H54 (cell line): ENCODE measurements at places on chromosomes 1 and 21.

DNA sequence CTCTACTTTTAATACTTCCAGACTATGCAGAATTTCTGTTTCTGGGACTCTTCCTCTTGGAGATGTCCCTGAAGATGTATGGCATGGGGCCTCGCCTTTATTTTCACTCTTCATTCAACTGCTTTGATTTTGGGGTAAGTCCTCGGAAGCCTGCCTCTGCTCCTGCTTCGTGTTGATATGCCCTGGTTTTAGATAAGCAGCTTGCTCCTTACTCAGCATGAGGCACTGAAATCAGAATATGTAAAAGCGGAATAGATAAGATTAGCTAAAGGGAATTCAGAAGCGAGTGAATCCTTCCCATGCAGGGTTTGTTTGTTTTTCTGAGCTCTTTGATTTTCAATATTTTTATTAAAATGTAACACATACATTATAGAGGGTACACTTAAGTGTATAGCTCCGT is 234.7 kb downstream of the CACNA1E start:
- DNase-seq: no peak

DNA sequence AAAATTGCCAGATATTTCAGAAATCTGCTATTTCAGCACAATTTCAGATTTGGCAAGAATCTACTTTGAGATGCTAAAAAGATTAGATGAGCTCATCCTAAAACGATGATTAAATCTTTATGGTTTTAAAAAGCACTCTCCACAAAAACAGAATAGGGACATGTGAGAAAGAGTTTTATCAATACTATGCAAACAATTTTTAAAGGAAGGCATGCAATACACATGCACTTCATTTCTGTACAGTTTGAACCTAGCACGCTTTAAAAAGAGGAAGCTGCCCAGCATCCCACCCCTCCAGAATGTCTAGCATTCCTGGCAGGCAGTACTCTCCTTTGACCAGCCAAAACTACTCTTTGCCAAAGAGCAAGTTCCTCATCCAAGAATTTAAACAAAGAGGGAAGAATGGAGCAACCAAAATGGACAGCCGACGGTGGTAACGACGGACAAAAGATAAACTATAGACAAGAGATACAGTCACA is 1.3 kb downstream of the ARHGAP29 start:
- DNase-seq: no peak

DNA sequence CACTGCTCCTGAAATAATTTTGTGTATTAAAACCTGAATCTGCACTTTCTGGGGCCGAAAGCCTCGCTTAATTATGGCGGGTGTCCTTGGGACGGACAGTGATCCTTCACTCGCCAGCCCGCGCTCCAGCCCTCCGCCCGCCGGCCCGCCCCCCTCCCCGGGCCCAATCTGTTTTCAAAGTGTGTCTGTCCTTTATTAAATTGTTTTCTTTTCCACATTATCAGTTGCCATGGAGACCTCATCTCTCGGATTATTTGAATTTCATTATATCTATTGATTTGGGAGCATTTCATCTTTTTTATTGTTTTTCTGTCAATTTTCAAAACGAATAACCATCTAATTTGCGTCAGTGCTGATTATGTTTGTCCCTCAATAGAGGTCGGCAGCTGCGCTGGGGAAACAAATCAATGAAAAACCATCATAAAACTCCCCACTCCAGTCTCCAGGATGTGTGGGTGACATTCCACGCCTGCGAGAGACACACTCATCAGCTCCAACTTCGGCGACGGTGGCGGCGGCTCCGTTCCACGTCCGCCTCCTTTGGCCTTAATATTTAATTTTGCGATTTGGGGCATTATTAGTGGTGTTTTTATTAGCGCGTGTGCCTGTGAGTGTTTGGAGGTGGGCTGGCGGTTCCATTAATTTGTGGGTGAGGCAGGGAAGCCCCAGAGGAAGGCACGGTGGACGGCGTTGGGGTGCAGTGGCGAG is 123.9 kb downstream of the CASZ1 start:
- DNase-seq: no peak

DNA sequence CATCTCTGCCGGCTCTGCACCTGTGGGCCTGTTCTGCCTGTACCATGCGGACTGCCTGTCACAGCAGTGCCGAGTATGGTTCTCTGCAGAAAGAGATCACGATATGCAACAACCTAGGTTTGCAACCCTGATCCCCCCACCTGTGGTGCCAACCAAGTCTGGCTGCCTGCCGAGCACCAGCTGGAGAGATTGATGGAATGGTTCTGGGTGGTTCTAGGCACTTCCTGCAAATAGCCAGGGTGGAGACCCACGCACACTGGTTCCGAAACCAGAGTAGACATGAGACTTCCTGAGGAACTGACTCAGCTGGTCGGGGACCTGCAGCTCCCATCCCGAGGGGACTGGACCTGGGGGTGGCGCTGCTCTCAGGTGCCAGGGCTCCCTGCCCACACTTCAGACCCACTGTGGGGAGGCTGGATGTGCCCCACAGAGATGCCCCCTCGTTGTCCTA is 5.4 kb downstream of the TPRG1L start:
- DNase-seq: no peak

GRCh38 chr1:14715266-14715665 is 116.8 kb downstream of the KAZN start:
- DNase-seq: no peak

GRCh38 chr1:1895060-1895418 is 4.2 kb upstream of the GNB1 start:
- DNase-seq: no peak
